ENCODE measurements at places on chromosomes 6 and 20.

DNA sequence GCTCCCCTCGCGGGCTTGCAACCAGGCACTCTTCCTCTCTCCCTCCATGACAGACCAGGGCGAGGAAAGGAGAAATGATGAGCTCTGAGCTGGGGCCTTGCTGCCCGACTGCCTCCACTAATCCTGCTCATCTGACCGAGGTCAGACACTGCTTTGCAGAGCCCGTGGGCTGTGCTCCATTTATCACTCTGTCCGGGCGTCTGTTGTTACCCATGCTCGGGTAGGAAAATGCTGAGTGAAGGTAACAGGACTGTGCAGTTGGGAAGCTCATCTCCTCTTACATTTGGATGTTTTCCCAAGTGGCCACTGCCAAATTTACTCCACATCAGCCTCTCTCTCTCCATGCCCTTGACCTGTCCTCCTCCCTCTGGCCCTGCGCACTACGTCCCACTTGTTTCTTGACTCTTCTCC is 14.6 kb downstream of the RPS6KA2 start:
- DNase-seq, result no peak

- DNase-seq, result peak; percentile 47
Observed at GRCh38 chr20:10970109-10970508, 296.3 kb upstream of the JAG1 start.

DNA sequence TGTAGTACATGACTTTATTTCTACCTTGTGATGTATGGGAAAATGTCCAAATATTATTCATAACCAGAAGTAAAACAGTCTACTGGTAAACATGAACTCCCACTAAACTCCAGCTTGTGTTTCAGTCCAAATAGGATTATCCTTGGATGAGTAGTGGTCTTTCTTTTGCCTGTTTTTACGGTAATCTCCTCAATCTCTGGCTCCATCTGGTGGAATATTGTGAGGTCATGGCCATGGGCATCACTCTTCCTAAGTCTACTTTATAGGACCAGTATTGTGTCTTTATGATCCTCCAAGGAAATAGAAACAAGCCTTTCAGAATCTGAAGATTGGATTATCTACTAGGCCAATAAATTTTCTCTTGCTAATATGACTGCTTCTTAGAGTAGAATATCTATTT is 505.0 kb downstream of the BMP2 start:
- peak; percentile 13 for DNase-seq

DNA sequence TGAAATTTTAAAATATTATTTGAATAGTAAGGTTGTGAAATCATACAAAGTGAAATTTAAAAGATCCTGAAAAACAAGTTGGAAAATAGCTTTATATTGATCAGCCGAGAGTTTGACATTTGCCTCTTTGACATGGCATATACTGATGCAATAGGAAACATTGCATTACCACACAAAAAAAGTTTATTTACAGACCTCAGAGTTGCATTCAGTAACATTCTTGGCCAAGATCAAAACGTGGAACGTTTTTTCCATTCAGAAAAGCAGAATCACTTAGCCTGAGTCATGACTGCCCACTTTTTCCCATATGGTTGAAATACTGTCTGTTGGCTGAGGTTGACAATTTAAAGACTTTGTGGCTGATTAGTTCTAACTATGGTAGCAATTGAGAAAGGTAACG is 55.1 kb upstream of the BACH2 start:
- DNase-seq, result no peak

All from bronchial epithelial cell (primary cell).